CMK (cell line): ENCODE measurements at places on chromosomes 2 and 18.

- no peak for DNase-seq
Observed at GRCh38 chr2:128733450-128733849, 414.8 kb upstream of the HS6ST1 start.

DNA sequence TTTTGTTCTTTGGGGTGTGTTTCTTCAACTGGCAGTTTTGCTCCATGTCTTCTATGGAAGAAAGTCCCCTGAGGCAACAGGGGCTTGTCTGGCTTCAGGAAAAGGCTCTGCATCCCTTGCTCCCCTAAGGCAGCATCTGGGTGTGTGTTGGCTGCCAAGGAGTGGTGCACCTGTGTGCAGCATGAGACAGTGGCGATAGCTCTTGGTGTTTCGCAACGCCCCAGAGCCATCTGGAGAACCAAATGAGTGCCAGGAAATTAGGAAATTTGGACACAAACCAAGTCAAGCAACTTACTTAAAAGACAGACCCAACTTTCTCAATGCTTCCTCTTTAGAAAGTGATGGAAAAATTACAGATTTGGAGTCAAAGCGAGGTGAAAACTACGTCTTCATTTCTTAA lies 1044.4 kb upstream of the CNTNAP5 start:
- DNase-seq = no peak

- DNase-seq = no peak
Observed at GRCh38 chr18:47793609-47794008, 136.8 kb downstream of the SMAD2 start.

DNA sequence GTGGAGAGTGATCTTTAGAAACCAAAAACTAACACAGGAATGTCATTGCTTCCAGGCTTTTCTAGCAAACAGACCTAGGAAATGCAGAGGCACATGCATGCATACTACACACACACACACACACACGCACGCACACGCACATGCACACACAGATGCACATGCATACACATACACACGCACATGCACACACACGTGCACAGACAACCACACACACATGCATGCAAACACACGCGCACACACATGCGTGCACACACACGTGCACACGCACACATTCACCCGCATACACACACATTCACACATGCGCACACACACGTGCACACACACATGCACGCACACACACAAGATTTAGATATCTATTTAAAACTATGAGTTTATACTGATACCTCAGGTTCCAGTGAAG lies 379.5 kb downstream of the ZNF516 start:
- no peak for DNase-seq

DNA sequence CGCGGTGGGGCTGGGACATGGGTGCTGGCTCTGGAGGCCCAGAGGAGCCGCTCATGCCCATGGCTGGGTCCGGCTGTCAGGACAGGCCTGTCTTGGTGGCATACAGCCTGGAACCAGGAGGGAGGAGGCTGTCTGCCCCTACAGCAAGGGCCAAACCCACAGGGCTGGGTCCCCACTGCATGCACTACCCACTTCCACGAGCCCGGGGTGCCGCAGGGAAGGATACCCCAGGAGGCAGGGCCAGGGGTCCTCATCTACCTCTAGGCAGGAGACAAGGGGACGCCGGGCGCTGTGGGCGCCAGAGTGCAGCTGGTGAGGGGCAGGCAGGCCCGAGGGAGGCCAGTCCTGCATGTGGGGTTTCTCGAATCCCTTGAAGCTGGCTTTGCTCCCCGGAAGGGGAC lies 95.1 kb upstream of the GPC1 start:
- no peak for DNase-seq

- DNase-seq = no peak
Observed at GRCh38 chr18:52341608-52342381, 1.8 kb downstream of the DCC start.
